ENCODE measurements at places on chromosomes 16 and 17.
A peak's percentile ranks its signal among the peaks of the same experiment; 100 is the strongest.

- peak; percentile 88 for DNase-seq
These were observed 78.4 kb downstream of the CNGB1 start for GRCh38 chr16:57892447-57893096.

GRCh38 chr17:19867329-19868078 is at the start of gene ULK2:
Gene ULK2 (minus strand): TSS chr17:19867936. CDS start chr17:19867417, 519 bp downstream.
- peak; percentile 82 for DNase-seq

DNA sequence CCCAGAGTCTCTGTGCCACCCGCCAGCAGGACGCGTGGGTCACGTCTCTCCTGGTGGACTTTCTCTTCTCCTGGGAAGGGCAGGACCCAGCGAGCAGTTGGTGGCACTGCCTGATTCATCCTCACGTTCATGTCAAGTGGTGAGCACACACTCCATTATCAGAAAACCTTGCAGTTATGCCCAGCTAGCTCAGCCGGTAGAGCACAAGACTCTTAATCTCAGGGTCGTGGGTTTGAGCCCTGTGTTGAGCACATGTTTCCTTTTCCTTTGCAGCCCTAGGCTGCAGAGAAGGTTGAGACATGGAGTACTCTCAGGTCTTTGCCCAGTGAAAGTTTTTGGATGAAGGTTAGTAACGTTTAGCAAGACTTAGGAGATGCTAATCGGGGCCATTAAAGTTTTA is 8.0 kb downstream of the OR1F1 start:
- no peak for DNase-seq

- no peak for DNase-seq
These were observed 65.3 kb downstream of the SLC39A11 start for GRCh38 chr17:73027130-73027741.

GRCh38 chr16:4016658-4017057 is 99.6 kb downstream of the ADCY9 start:
- peak; percentile 82 for DNase-seq

DNA sequence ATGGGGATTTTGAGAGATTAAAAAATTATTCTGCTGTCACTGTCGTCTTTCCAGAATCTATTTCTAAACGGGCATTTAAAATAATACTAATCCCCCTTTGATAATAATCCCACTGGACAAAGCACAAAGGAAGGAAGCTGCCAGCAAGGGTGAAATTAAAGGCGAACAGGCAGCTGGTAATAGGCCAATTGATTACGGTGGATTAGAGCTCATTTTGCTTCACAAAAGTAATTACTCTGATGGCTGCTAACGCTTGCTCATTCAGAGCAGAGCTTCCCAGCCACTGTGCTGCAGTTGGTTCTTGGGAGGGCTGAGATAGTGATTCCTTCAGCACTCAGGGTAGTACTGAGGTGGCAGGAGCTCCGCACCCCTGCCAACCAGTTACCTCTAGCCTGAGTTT is 205.7 kb downstream of the SNX29 start:
- no peak for DNase-seq

- DNase-seq, result no peak
These were observed 11.3 kb upstream of the ARL5C start for GRCh38 chr17:39177256-39177655.
